ENCODE measurements at places on chromosomes 1 and 21.

DNA sequence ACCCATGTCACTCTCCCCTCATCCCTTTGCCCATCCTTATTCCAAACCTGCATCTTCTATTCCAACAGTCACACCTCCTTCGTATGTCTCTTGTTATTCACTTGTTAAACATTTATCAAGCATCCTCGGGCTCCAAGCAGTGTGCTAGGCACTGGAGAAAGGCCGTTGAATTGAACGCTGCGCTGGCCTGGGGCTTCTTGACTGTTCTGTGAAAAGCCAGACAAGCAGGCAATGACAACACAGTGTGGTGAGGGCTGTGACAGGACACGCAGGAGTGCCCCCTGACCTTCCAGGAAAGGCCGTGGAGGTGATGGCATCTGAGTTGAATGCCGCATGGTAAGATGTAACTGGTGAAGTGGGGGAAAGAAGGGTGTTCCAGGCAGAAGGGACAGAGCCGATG lies 19.2 kb downstream of the ETV3 start:
- DNase-seq, result no peak

GRCh38 chr1:13595411-13595810 lies 11.8 kb downstream of the PDPN start:
- no peak for DNase-seq

DNA sequence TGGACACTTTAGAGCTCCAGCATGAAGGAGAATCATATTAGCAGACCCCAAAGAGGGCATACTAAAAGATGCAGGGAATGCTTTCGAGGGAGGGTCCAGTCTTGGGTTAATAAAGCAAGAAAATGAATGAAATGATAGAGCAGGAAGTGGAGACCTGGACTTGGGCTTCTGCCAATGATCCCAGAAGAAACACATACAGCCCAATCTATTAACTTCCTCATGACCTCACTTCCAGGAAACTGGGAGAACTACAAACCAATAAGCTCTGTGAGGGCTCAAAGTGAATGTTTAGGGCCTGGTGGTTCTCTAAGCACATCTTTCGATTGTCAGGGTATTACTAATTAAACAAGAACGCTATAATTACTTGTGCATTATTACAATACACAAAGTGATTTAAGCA lies 53.6 kb upstream of the SSX2IP start:
- no peak for DNase-seq

DNA sequence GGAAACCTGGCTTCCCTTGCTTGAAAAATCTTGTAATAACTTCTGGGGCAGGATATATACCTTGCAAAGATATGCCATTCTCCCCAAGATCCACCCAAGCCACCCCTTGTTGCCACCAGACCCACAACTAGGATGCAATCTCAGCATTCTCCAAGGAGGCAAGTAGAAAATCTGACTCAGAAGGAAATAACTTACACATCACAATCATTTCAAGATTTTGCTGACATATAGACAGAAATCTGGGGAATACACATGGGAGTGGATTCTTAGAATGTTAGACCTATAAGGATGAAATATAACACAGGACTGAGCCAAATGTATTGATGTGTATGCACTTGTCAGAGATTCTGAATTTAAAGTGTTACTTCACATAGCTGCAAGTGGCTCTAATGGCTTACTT lies 14.8 kb upstream of the ZDHHC18 start:
- no peak for DNase-seq

DNA sequence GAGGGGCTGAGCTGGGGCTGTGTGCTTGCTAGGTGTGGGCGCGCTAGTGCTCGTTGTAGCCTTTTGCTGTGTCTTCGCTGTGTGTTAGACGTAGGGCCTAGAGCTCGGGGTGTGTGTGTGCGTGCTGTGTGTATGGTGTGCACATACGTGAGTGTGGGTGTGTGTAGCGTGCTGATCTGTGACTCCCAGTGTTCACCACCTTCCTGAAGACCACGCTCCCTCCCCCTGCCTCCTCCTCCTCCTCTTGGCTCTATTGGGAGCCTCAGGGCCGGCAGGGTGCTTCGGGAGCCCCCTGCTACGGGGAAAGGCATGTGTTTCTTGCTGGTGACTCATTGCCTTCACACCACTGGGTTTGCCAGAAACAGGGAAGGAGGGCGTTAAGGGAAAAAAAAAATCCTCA lies 9.4 kb upstream of the KCNC4 start:
- no peak for DNase-seq

DNA sequence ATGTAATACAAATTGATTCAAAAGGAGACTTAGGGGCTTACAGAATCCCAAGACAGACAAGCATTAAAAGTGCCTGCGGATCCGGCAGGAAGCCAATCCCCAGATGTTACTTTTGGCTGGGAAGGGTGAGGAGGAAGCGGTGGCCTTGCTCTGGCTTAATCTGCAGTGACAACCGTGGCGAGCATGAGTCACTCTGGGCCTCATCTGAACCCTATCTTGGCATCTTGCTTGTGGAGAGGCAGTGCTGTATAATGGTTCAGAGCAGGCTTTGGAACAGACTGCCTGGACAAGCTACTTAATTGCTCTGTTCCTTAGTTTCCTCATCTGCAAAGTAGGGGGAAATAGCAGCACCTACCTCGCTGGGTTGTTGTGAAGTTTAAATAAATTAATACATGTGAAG lies 74.1 kb downstream of the XCL2 start:
- peak; percentile 29 for DNase-seq

- no peak for DNase-seq
Measured at GRCh38 chr1:186535388-186536133, 74.6 kb upstream of the PDC start.

DNA sequence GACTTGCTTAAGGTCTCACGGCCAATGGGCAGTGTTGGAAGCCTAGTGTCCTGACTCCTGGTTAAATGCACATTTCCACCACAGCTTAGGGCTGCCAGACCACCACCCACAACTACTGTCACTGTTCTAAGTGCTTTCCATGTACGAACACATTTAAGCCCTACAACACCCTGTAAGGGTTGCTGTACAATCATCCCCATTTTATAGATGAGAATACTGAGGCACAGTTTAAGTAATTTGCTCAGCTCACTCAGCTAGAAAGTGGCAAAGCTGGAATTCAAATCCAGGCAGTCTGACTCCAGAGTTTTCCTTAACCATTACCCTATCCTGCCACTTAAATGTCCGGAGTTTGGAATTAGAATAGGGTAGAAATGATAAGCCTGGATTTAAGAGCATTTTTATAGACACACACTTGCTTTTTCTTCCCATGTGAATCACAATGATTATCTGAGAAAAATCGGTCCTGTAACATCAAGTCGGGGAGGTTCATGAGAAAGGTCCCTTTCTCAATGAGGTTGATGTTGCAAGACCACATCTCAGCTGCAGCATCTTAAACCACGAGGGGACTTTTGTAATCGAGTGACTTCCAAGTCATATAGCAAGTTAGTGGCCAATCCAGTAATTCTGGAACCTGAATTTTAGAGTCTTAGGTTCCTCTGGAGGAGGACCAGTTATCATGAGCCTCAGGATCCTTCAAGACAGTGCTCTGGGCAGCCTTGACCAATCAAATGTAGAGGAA lies 8.6 kb downstream of the E2F2 start:
- no peak for DNase-seq

- DNase-seq, result no peak
Measured at GRCh38 chr21:17576080-17576835, 36.4 kb downstream of the BTG3 start.
